NCI-H1694 (cell line): ENCODE measurements at places on chromosomes 2 and 18.

DNA sequence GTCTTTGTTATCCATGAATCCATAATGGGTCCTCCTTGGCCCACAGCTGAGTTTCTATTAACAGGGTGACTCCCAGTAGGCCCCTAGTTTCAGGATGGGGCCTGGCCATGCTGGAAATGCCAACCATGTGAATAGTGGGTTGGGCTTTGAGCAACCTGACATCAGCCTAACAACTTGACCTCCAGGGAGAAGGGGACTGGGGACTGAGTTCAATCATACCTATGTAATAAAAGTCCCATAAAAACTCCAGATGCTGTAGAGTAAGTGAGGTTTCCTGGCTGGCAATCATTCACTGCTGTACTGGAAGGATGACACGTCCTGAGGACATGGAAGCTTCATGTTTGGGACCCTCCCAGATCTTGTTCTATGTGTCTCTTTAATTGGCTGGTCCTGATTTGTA is 7.9 kb downstream of the REV1 start:
- no peak for DNase-seq

GRCh38 chr2:46748121-46748520 is 167.5 kb downstream of the MCFD2 start:
- DNase-seq: no peak

- DNase-seq: no peak
These were observed 447 bp downstream of the RETSAT start for GRCh38 chr2:85353876-85354285.

DNA sequence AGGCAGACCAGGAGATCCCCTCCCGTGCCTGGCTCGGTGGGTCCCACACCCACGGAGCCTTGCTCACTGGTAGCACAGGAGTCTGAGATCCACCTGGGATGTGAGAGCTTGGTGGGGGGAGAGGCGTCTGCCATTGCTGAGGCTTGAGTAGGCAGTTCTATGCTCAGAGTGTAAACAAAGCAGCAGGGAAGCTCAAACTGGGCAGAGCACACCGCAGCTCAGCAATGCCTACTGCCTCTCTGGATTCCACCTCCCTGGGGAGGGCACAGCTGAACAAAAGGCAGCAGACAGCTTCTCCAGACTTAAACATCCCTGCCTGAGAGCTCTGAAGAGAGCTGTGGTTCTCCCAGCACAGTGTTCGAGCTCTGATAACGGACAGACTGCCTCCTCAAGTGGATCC is 85.1 kb downstream of the UGP2 start:
- no peak for DNase-seq

GRCh38 chr2:231330311-231330710 is 65.2 kb upstream of the B3GNT7 start:
- DNase-seq: no peak

GRCh38 chr2:39620067-39620466 is 45.6 kb upstream of the TMEM178A start:
- DNase-seq: no peak

DNA sequence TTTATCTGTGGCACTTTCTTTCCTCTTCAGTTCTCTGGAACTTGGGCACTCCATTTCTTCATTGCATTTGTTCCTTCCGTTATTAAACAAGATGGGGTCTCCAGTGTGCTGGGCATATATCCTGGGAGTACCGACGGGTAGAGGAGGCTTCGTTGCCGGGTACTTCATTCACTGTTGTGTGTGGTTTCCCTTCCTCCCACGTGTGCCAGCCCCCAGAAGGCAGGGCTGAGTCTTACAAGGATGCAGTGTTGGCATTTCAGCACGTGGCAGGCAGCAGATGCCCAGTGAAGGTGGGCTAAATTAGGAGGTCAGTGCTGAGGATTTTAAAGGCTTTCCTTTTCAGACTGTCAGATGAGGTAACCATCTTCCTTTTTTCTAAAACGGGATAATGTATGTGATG is 58.6 kb downstream of the MGAT5 start:
- DNase-seq: no peak

- no peak for DNase-seq
These were observed 25.3 kb upstream of the UBE2E3 start for GRCh38 chr2:180955101-180955500.

GRCh38 chr2:104448661-104449440 is 405.1 kb upstream of the POU3F3 start:
- no peak for DNase-seq

DNA sequence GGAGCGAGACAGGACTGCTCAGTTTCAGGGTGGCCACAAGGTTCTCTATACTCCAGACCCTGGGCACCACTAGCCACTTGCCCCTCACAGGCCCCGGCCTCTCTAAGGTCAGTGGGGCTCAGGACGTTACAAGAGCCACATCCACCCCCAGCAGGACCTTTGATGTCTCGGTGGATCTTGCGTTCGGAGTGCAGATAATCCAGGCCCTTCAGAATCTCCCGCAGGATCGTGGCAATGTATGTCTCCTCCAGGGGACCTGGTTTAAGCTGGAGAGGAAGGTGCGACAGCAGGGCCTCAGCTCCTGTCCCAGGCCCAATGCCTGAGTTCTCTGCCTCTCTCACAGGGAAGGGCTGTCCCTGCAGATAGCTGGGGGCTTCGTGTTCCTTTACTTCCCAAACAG is 8.4 kb downstream of the STK25 start:
- no peak for DNase-seq
